ENCODE measurements at places on chromosomes 1 and 21.
A peak's percentile ranks its signal among the peaks of the same experiment; 100 is the strongest.

DNA sequence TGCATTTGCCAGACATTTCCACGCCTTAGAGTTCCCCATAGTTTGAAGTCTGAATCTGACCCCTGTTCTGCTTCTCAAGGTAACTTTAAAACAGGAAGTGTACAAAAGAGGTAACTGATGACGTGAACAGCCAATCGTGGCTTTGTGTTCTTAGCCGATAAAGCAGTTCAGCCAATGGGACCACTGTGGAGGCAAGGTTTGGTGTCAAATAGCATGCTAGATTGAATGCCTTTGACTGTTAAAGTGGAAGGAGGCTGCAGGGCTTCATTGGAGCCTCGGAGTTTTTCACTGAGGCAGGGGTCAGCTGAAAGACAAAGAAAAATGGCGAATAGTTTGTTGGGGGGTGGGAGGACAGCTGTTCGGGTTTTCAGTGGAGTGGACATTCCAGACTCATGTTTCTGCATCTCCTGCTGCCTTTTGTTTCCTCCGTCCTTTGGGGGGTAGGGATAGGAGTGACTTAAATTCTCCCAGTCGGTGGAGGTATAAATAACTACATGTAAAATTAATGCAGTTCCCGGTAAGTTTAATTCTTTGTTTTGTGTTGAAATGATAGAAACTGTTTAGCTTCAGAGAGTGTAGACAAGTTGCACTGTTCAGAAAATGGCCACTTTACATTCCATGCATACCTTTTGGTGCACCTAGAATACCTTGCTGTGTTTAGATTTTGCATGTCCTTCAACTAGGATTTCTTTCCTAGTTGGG lies 17.7 kb downstream of the NFYC start:
- peak; percentile 50 for DNase-seq

- DNase-seq: no peak
Observed at GRCh38 chr21:41616031-41616591, 108.2 kb upstream of the TMPRSS2 start.

- no peak for DNase-seq
Observed at GRCh38 chr1:230684146-230684545, 29.8 kb downstream of the AGT start.

- DNase-seq: no peak
Observed at GRCh38 chr1:15326691-15327588, 79.9 kb downstream of the FHAD1 start.

DNA sequence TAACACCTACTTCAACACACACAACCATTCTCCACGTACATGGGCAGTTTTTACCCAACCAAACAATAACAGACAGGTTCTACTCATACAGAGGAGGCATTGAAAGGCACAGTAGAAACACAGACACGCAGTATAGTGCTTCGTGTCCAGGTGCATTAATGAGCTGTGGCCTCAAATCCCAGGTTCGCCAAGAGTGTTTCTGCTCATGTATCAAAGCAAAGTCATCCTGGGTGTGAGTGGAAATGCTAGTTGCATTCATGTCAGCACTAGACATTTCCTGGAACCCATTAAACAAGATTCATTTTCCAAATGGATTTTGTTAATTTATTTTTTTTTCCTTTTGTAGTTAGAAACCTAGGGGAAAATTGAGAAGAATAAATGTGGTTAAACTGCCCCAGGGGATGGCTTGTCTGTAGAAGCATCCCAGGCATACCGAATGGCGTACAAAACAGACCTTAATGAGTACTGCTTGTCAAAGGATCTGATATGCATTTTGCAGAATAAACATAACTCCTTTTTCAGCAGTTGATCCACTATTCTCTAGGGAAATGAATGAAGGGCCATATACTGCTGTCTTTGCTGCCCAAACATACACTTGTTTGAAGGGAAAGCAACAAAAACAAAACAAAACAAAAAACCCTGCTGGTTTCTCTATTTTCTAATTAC lies 298.6 kb upstream of the ST6GALNAC5 start:
- DNase-seq: no peak

All from stimulated activated CD8-positive, alpha-beta memory T cell treated with anti-CD3 and anti-CD28 coated beads, Interleukin-4, amount 100 ng/mL, for 1 hour (primary cell).